ENCODE measurements at places on chromosomes 1 and 21.
A peak's percentile ranks its signal among the peaks of the same experiment; 100 is the strongest.

GRCh38 chr1:82015444-82015843 lies 214.7 kb downstream of the ADGRL2 start:
- no peak for DNase-seq

GRCh38 chr1:115134231-115134630 lies 44.9 kb upstream of the TSPAN2 start:
- no peak for DNase-seq

- no peak for DNase-seq
These were observed 6.2 kb downstream of the MEF2D start for GRCh38 chr1:156494309-156494895.

- DNase-seq: no peak
These were observed 58.0 kb downstream of the ACBD3 start for GRCh38 chr1:226128487-226129075.

GRCh38 chr1:241637046-241637590 lies 3.1 kb downstream of the CHML start:
- no peak for DNase-seq

DNA sequence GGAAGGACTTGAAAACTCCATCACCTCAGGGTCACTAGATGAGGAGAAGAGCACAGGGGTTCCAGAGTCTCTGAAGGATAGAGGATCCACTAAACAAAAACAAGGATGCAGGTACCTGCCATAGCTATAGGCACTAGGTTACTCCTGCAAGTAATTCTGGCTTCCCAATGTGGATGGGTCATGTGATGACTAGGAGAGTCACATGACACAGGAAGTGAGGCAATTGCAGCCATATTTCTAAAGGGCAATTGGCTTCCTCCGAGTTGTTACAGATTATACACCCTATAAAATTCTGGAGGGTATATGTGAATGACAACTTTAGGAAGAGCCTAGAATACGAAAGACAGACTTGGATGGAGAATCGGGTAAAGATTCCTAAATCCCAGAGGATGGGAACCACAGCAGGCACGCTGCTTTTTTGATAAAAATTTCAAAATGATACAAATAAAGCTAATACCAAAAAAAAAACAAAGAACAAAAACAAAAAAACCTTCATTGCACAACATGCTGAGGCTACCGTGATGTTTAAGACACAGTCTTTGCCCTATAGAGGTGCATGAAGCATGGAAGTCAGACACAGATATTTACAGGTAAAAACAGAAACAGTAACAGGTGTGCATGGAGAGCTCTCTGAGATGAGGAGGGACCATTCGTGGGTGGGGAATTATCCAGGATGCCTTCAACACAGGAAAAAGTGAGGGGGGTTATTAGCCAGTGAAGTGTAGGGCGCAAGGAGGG lies 10.5 kb downstream of the MTX1 start:
- peak; percentile 69 for DNase-seq

- DNase-seq: peak; percentile 84
These were observed 5.2 kb downstream of the H6PD start for GRCh38 chr1:9239622-9240401.

DNA sequence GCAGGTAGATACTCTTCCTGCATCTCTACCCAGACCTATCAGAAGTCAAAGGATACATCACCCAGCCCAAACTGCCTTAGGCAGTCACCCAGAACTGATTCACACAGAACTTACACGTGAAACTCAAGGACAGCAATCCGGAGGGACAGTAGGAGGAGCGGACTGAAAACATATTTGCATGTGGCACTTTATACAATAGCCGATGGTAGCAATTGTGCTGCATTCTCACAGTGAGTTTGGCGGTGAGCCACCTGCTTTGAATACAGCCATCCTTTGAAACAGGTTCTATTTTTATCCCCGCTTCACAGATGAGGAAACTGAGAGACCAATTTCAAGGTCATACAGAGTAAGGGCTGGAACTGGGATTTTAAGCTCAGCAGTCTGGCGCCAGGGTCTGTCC lies 69.5 kb downstream of the EDEM3 start:
- no peak for DNase-seq

- no peak for DNase-seq
These were observed 39.8 kb downstream of the SLC37A1 start for GRCh38 chr21:42553435-42553834.

GRCh38 chr1:7705048-7705907 lies 65.8 kb upstream of the VAMP3 start:
- DNase-seq: no peak

DNA sequence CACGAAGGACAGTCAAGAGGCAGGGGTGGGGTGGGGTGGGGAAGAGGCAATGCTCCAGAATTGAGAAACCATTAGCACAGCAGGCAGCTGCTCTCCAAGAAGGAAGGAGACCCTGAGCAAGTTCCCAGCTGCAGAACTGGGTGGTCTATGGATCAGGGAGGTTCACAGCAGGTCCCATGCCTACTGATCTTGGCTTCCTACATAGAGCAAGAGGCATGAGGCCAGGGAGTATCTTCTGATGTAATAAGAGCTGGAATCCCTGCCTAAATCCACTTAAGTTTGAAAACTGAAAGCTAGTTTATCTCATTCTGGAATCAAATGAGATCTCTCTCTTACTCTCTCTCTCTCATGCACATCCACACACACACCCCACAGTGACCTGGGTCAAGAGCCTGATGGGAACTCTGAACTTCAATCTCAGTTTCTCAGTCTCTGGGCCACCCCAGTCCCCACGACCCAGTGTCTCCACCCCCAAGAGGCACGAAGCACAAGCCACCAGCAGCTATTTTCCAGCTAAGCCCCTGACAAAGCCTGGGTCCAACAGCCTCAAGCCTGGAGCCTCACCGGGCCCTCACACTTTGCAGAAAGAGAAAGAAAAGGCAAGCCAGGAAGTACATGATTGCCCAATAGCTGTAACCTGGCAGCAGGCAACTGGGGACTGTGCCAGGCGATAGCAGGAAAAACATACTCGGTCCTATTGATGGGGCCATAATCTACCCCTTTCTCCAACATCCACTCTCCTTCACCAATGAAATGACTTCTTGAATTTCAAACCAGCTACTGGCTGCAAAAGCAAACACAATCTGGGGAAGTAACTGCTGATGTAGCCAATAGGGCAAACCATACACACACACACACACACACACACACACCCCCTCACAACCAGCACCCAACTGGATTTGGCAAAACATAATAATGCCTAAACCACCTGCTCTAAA lies 2.2 kb downstream of the NUAK2 start:
- peak; percentile 40 for DNase-seq

DNA sequence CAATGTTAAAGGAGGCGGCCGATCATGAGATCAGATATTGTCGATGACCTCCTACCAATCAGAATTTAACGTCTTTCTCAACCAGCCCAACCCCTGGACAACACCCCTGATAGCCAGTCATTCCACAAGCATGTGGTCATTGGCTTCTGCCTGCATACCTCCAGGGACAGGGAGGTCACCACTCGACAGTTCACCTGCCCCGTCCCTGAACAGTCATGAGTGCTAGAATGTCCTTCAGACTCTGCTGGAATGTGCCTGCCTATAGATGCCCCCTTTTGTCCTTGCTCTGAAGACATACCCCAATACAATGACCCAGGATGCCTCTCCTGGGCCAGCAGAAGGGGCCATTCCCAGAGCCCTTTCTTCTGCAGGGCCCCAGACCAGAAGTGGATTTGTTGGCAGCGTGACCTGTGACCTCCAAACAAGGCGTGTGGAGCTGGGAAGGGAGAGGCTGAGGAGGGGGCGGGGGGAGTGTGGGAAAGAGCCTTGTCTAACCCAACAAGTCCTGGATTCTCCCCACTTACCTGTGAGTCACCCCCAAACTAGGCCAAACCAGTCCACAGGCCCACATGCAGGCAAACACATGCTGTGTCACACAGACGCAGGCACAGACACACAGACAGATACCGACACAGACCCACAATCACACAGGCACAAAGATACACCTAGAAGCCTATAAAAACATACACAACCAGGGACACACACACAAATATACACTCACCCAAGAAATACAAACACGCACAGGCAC lies 2.2 kb downstream of the CRYBG2 start:
- DNase-seq: no peak

- DNase-seq: no peak
These were observed 18.2 kb upstream of the PTGFRN start for GRCh38 chr1:116891396-116892079.

GRCh38 chr21:45152265-45152746 lies 77.9 kb downstream of the ADARB1 start:
- peak; percentile 90 for DNase-seq

- DNase-seq: peak; percentile 34
These were observed 58.4 kb downstream of the LAMC2 start for GRCh38 chr1:183244466-183244865.

GRCh38 chr1:245608271-245608670 lies 453.5 kb downstream of the KIF26B start:
- peak; percentile 8 for DNase-seq

DNA sequence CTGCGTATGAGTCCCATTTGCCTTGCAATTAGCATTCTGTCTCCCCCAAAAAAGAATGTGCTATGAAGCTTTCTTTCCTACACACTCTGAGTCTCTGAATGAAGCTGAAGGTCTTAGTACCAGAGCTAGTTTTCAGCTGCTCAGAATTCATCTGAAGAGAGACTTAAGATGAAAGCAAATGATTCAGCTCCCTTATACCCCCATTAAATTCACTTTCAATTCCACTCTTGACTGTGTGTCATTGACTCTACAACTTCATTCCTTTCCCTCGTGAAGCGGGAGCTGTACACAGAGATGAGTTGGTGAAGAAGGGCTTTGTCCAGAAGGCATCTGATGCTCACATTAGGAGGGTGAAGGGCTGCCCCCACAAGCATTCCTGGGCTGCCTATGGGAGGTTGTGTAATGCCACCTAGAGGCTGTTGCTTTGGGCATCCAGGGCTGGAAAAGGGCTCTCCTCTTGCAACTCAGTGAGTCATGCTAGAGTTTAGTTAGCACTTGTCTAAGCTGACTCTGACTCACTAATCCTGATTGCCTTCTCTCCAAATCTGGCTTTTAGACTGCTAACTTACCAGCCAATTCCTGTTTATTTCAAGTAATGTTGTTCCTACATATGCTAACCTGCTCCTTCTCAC lies 1.8 kb downstream of the SPRR1B start:
- peak; percentile 36 for DNase-seq

- peak; percentile 18 for DNase-seq
These were observed 151.8 kb upstream of the B3GALT2 start for GRCh38 chr1:193338194-193338593.

- no peak for DNase-seq
These were observed 72.3 kb upstream of the ERG start for GRCh38 chr21:38570596-38570995.

GRCh38 chr1:157390651-157391050 lies 161.7 kb downstream of the FCRL5 start:
- no peak for DNase-seq

GRCh38 chr1:46335081-46335480 lies 5.5 kb upstream of the NSUN4 start:
- DNase-seq: no peak

- DNase-seq: no peak
These were observed 169.4 kb downstream of the KCNJ6 start for GRCh38 chr21:37746849-37747248.

DNA sequence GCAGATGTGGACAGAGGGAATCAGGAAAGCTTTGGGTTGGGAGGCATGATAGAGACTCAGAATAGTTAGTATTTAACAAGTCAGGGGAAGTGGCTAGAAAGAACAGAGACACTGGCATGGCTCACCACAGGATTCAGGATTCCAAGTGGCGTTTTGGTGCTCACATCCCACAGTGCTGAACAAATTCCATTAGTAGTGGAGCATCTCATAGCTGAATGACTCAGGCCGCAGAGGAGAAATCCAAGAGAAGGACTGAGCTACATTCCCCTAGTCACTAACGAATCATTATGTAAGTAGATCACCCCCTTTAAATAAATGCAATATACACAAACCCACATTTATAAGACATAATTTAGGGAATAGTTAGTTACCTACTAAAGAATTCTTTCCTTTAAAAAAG lies 5.0 kb upstream of the KCNJ9 start:
- peak; percentile 31 for DNase-seq

DNA sequence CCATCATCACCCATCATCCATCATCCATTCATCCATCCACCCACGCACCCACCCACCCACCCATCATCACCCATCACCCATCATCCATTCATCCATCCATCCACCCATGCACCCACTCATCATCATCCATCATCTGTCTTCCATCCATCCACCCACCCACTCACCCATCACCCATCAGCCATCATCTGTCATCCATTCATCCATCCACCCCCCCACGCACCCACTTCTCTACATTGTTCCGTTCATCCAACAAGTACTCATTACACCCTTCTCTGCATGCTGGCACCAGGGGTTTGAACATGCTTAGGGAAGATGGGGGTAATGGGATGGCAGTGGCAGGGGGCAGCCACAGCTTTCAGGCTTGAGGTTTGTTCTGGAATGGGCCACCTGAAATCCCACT lies 82.1 kb downstream of the ADARB1 start:
- DNase-seq: no peak

- DNase-seq: no peak
These were observed 83.3 kb upstream of the COL24A1 start for GRCh38 chr1:86239894-86240293.

GRCh38 chr21:37855647-37856625 lies 60.3 kb downstream of the KCNJ6 start:
- no peak for DNase-seq

GRCh38 chr1:29767088-29767685 lies 530.9 kb downstream of the PTPRU start:
- DNase-seq: no peak

DNA sequence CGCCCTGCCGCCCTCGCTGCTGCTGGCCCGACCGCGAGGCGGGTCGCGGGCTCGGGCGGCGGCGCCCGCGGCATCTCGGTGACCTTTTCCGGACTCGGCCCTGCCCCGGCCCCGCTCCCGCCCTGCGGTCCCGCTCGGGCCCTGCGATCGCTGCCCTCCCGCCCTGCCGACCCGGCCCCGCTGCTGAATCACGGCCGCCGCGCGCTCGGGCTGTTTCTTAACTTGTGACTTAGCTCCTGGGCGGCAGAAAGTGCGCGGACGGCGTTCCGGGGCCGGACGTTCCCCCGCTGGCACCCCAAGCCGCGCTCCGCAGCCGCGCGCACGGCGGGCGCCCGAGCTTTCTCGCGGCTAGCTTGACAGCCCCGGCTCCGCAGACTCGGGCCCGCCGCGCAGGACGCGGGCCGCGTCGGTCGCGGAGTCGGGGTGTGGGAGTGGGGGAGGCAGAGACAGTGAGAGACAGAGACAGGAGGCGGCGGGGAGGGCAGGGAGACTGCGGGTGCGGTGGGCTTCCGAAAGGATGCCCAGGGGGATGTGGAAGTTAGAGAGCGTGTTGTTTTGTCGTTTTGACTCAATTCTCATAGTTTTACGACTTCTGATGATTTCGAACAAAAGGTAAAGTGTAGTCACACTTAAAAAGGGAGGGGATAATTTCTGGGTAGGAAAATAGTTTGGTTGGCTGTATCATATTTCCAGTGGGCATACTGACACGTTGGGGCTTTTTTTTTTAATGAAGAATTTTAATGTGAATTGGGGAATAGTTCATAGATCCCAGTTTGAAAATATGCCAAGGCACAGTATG lies 49.8 kb downstream of the PRDM2 start:
- peak; percentile 90 for DNase-seq

DNA sequence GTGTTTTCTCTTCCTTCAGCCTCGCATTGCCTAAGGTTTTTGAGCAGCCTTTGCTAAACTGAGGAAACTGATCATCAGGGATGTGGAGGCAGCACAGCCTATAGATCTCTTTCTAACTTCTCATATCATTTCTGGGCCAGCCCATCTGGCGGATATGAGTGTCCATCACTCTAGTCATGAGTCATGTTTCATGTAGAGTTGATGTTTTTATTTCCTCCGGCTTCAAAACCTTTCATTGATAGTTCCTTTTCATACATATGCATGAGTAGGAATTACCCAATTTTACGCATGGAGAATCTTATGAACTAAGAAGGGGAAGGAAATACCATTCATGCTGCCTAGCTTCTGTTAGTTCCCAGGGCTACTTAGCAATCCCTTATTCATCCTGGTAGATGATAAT lies 66.3 kb downstream of the SPATA46 start:
- peak; percentile 90 for DNase-seq

All from suppressor macrophage treated with lipopolysaccharide for 1 hour (primary cell).